ENCODE measurements at places on chromosomes 6 and 20.
A peak's percentile ranks its signal among the peaks of the same experiment; 100 is the strongest.

DNA sequence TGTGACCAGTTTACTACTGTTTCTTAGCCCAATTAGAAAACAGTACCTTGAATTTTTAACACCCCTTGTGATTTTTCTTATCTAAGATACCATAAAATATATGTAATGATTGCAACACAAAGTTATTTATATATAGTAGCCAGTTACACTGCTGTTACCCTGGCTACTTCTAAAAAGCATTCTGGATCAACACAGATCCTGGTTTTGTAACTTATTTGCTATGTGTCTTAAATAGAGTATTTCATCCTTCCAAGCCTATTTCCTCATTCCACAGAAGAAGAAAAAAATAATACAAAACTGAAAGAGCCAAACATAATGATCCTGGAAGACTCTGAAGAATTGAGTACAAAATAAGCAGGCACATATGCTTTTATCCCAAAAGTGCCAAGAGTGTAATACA is 19.0 kb upstream of the GSTA4 start:
- DNase-seq = peak; percentile 35

- peak; percentile 76 for DNase-seq
Measured at GRCh38 chr6:27518881-27519795, 46.2 kb upstream of the ZNF184 start.

DNA sequence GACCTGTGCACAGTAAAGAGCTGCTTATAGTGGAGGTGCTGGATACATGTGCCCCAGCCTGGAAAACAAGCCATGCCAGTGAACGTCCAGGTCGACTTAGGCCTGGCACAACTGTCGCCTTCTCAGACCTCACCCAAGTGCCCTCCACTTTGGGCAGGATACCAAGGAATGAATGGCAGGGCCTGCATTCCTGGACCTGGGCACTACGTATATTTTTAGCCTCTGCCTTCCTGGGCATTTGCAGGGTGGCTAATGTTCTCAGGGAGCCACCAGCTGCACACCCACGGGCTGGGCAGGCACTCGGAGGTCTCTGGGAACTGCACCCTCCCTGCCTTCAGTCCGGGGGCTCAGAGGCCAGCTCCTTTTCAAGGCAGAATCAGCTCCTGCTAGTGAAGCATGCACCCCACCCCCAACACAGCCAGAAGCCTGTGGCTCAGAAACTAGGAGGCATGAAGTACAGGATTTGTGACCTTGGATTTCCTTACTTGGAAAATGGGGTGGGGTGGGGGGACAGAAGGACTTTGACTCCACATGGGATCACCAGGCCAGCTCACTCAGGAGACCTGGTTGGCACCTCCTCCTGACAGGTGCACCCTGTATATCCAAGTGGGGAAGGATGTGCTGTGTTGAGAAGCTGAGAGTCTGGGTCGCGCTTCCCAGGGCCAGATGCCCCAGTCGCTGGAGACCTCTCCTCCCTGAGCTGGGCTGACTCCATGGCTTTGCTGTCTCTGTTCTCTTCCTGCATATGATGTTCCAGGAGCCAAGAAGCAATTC is 2.5 kb upstream of the LSM14B start:
- no peak for DNase-seq

DNA sequence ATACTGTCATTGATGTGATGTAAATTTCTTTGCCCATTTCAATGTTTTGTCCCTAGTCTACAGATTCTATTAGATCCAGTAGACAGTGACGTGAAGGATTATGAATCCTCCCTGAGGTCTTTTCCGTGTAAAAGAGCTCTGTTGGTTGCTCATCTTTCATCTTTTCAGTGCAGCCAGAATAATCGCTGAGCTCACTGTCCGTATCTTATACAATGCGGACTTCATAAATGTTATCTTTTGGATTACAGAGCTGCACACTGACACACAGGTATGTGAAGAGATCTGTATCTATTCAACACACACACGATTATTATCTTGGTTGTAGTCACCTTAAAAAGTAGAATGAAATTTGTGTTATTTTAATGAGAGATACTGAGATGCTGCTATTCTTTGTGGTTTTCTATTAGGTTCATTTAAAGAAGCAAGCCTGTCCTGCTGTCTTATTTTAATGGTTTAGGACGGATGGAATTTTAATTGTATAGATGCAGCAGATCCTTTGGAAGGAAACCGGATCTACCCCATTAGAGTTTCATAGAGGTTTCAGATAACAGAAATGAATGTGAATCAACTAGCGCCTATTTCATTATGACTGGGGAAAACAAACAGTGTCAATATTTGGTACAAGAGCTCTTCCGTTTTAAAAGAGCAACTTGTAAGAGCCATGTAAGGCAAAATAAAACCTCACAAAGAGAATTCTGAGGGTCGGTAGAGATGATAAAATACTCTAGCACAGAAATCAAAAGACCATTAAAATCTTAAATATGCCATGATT is 79.4 kb downstream of the BMP6 start:
- DNase-seq = no peak

GRCh38 chr6:135030056-135030473 is 24.6 kb downstream of the HBS1L start:
- no peak for DNase-seq

- DNase-seq = peak; percentile 94
Measured at GRCh38 chr20:51456511-51457509, 85.7 kb downstream of the NFATC2 start.

DNA sequence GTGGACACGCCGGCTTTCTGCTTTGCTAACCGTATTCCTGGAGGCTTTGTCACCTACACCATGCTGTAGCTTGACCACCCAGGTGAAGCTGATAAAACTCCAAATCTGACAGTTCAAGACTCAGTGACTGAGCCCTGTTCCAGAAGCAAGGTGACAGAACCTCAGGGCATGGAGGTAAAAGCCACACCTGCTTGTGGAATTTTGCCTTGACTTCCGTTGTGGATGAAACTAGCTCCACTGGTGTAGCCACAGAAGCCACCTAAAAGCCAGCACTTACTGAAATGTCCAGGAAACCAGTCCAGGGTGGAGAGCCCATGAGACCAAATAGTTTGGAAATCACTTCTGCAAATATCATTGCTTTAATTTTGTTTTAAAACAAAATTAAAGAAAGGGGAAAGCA is 11.0 kb downstream of the CST8 start:
- no peak for DNase-seq

DNA sequence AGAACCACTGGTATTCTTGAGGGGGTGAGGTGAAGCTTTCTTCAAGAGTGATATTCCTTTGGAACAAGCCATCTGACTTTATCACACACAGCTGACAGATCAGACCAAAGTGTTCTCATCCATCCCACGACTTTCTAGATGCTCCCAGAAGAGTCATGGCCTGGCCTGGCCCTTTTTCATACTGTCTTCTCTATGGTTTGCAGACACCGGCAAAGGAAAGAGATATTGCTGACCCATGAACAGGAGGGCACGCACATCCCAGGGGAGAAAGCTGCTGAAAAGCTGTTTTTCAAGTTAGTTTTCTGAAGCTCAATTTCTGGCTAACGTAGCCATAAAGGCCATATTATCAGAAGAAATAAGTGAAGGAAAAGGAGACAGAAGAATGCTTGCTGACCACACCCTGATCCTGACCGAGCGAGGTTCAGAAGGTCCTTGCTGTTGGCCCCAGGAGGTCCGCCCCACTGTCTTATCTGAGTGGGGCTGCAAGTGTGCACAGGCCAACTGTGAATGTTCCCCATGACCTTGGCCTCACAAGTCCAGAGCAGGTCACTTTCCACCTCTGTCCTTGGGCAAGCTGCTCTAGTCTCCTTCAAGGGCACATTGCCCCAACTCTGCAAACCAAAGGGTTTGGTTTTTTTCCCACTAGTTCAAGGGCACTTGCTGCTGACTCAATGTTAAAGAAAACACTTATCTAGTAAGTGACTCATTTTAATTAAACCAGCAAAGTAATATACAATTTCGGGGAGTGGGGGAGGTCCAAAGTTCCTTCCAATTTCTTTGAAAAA is 2.0 kb downstream of the ACSS1 start:
- DNase-seq = no peak

DNA sequence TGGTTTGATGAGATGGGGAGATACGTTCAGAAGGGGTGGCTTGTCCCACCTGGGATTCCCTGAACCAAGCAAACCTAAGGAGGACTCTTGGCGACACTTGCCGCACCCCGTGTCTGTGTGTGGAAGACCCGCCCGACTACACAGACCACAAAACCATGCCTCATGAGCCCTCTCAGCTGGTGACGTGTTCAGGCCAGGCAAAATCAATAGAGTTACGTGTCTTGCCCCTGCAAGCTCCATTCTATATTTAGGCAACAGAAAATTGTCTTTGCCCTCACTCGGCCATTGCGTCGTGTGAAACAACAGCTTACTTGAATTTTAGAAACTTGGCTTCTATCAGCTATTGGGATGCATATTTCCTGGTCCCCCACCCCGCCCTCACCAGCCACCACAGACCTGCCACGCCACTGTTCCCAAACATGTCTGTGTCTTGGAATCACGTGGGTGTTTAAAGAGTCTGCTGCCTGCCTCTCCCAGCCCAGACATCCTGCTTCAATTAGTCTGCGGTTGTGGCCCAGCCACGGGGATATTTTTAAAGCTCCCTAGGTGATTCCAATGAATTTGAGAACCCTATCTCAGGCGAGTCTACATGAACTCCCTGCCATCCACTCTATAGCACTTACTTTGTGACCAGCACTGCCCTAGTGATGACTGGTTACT is 279.2 kb upstream of the EXOC2 start:
- DNase-seq = peak; percentile 66

DNA sequence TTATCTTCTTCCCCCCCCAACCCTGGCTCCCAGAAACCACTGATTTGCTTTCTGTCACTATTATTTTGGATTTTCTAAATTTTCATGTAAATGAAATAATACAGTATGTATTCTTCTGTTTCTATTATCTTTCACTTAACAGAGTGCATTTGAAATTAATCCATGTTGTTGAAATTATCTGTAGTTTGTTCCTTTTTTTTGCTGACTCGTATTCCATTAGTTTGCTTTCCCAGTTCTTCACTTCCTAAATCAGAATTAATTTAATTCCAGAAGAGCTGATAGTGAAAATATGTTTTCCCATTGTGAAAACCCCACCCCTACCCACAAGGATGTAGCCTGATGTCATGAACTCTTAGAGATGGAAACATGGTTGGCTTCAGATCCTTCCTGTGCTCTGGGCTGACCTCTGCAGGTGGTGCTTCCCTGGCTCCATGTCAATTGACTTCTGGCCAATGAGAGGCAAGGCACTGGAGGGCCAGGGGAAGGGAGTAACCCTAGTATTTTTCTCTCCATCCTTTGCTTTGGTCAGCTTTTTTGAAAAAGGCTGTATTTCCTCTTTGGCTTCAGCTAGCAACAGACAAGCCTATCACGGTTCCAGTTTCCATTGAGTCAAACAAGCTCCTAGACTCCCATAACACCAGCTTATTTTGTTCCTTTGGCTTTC is 244.4 kb upstream of the HSF2 start:
- DNase-seq = no peak

DNA sequence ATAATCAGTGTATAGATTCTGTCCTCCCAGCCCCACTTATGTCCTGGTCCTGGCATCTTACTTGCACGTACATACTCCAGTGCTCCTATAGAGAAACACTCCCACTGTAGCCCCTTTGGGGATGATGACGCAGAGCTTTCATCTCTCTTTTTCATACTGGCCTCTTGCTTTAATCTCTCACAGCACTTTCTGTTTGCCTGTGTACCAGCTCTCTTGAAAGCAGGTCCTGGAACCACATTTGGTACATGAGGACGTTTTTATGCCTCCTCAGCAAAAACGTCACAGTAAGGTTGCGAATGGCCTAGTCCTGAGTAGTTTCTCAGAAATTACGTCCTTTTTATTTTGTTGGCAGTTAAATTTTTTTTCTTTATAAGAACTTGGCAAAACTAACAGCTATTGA is 10.8 kb downstream of the L3MBTL3 start:
- no peak for DNase-seq

DNA sequence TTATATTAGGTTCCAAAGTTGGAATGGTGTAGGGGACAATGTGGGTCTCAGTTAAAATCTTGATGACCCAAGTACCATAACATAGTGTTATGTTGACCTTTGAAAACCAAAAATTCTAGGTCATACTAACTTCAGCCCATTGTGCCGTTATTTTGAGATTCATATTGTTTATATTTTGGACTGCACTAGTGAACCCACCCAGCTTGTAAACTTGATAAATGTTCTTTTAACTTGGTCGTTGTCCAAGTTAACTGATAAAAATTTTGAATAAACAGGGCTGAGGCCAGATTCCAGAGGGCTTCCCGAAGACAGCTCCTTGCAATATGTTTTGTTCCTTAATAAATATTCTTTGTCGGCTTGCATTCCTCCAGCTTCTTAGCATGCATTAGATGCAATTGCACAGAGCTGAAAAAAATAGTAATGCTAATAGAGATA is 90.3 kb downstream of the BCAS1 start:
- DNase-seq = no peak

- DNase-seq = no peak
Measured at GRCh38 chr6:3380344-3381232, 76.3 kb downstream of the SLC22A23 start.

All from stromal cell of bone marrow (primary cell).